ENCODE measurements at places on chromosomes 4 and X.
A peak's percentile ranks its signal among the peaks of the same experiment; 100 is the strongest.

GRCh38 chr4:139416073-139416673, 37.7 kb upstream of the RAB33B start:
- no peak for DNase-seq

DNA sequence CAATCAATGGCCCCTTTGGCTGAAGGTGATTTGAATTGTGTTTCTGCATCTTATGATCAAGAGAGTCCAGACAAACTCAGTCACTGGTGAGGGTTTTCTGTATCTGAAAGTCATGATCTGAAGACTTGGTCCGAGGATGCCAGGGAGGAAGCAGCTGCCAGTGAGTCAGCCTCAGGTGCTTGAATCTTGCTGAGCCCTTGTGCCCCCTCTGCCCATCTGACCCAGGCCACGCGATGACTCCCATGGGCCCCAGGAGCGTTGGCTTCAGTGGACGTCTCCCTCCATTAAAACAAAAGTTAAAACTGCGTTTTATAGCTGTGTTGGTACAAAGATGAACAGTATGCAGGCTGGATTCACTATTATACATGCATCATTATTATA, 62.0 kb downstream of the HTRA3 start:
- no peak for DNase-seq

DNA sequence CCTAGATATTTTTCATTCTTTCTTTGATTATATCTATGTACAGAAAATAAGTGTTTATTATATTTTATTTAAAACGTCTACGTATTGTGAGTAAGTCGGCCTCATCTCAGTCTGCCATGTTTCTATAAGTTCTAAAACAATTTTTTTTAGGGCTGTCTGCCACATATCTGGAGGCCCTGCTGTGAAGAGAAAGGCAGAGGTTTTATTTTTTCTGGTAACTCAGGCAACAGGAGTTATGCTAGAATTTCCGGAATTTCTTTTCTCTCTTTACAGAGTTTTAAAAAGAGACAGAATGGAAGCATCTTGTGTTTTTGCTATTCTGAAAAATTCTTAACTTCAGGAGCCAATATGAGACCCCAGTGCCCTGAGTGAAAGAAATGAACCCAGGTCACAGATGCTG, 1124.0 kb upstream of the TENM3 start:
- DNase-seq, result no peak

DNA sequence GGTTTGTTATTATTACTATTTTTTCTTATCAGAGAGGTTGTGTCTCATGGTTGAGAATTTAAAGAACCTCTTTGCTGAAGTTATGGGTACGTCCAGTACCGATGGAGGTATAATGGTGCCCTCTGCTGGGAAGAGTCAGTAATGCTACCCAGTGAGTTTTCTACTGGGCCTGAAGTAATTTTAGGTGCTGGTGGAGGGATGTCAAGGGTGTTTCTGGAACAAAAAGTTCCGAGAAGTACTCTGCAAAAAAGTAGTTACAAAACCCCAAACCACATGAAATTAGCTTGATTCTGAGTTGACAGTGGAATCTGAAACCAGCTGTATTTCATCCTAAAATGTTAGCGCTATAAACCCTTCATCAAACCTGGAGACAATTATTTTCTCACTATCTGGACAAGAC, 102.5 kb upstream of the MID1 start:
- peak; percentile 38 for DNase-seq

DNA sequence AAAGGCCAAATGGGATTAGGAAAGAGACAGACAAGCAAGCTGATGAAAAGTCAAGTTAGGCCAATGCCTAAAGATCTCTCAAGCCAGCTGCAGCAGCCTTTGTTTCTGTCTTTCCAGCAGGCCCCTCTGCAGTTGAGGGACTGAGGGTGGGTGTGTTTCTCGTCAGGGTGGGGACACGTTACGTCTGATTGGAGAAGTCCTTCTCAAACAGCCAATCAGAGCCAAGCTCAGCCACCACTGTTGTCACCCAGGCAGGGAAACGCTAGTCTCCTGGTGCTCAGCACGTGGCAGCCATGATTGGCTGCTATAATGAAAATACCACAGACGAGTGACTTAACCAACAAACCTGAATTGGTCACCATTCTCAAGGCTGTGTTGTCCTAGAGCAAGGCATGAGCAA, 177.1 kb upstream of the LCORL start:
- DNase-seq, result no peak

- DNase-seq, result no peak
Measured at GRCh38 chr4:8005814-8006215, 66.2 kb upstream of the AFAP1 start.

DNA sequence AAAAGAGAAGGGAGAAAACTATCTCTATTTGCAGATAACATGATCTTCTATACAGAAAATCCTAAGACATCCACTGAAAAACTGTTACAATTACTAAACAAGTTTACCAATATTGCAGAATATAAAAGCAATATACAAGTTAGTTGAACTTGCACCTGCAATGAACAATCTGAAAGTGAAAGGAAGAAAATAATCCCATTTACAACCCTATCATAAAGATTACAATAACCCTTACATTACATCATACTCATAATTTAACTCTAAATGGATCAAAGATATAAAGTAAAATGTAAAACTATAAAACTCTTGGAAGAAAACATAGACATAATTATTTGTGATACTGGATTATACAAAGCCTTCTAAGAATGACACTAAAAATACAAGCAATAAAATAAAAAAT, 77.2 kb downstream of the GSTCD start:
- no peak for DNase-seq

DNA sequence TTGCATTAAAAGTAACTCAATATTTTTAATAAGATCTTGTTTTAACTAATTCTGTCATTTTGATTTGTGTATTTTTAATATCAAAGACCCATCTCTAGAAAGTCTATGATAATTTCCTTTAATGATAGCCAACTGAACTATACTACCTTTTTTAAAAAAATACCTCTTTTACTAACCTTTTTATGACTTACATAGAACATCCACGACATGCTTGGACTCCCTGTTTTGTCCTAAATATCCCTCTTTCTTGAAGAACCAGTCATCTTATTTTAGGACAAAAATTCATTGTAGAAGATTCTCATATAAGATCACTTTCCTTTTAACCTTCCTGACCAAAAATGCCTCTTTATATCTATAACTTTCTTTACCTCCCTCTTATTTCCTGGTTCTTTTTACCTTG, 76.8 kb upstream of the GC start:
- DNase-seq, result no peak

DNA sequence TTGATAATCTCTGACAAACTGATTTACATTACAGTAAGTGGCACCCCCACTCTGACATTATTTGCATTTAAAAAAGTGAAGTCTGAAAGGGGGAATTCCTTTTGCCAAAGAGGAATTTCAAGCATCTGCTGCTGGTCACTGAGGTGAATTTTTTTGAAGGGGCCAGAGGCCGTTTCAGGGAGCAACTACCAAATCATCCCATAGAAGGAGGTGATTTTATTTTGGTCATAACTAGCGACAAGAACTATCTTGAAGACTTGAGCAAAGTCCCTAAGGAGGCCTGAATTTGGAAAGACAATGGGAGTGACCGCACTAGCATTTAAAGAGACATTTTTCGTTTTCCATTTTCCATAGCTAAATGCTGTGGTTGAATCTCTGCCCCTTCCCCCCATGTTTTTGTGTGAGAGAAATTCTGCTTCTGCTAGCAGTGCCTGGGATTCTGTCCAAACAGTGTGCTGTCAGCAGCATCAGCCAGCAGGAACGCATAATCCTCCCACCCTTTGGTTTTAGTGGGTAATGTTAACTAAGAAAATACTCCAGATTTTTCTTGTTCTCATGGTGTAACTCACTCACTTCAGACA, 110.1 kb upstream of the MED14 start:
- no peak for DNase-seq

GRCh38 chr4:3257556-3258482, 8.9 kb downstream of the MSANTD1 start:
- peak; percentile 16 for DNase-seq

- DNase-seq, result peak; percentile 29
Measured at GRCh38 chr4:1261107-1261928, 12.4 kb upstream of the CTBP1 start.

DNA sequence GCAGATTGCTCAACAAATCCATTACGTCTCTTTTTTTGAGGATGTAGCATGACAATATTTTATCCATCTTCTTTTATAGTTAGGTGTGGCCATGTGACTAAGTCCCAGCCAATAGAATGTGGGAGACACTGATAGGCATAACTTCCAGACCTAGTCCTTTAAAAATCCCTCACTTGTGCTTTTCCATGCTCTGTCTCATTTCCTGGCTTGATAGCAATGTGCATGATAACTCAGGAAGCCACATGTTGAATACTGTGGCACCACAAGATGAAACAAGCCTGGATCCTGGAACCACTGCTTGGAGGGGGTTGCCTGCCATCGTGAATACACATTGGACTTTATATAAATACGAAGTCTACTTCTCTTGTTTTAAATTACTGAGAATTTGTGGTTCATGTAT, 184.0 kb upstream of the NEIL3 start:
- DNase-seq, result no peak

- DNase-seq, result no peak
Measured at GRCh38 chr4:149166365-149166764, 649.3 kb downstream of the IQCM start.

DNA sequence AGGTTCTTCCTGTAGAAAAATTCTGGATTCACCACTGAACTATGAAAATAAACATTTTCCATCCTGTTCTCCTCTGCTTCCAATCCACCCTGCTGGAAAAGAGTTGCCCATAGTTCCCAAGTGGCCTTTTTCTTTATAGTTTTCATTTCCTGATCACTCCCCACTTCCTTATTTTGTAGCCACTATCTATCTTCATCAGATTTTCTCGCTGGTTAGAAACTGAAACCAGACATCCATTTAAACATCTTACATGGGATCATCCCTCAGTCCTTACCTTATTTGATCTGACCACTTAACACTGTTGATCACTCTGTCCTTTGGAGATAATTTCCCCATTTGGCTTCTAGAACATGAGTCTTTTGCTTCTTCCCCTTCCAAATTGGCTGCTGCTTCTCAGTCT, 42.2 kb upstream of the SCOC start:
- DNase-seq, result no peak

DNA sequence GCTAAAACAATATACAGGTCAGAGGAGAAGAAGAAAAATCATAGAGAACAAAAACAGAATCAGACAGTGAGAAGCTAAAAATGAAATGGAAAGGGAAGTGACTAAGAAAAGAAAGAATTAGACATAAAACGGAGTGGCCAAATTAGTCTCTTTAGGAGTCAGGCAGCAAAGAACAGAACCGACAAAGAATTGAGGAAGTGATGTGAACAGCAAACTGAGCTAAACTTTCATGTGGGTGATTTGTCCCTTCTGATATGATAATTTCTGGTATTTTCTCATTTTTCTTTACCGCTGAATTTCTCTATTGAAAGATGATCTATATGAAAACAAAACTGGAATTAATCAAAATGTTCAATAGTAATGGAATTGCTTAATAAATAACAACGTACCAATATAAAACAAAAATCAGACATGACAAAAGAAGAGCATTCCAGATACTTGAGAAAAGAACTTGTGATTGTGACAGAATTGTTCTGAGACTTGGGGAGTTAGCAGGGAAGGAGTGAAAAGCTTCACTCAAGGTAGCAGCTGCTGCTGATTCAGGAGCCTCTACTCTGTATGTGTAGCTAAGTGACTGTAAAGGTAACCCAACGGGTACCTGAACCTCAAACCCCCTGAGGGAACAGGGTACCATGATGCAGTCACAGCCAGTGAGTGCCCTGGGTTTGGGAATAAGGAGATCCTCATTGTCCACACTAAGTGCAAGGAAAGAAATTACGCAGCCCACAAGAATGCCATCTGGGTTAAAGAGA, 8.8 kb downstream of the TAPT1 start:
- no peak for DNase-seq

Data from upper lobe of left lung (tissue), 6 donors.